ENCODE measurements at places on chromosomes 11 and 22.

DNA sequence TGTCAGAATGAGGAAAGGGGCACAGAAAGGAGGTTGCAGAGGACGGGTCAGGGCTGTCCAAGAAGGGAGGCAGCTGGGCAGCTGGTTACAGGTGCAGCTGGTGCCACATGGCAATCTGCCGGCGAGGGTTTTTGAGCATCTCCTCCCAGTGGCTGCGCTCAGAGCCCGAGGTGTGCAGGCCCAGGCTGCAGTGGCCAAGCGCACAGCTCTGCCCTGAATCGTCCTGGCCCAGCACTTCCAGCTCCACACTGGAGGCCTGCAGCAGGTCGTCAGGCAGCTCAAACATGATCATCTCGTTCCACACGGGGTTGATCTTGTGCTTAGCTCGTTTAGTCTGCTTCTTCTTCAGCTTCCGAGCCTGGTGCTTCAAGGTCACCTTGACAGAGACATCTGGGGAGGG lies 42.2 kb downstream of the SYT13 start:
- DNase-seq = no peak

- DNase-seq = no peak
Observed at GRCh38 chr11:30326906-30327305, 4.0 kb downstream of the ARL14EP start.

DNA sequence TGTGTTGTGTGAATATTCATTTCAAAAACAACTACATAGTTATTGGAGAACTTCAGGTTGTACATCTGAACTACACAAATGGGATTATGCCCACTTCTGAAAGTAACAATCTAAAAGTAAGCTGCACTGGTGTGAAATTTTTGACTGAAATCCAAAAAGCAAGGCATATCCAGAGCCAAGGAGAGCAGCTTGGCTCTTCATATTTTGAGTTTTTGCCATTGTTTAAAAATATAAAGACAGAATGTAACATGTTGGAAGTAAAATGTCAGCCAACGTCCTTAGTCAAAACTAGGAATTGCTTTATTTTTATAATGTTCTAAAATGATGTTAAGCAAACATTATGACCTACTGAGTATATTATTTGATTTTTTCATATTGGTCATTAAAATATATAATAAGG lies 45.8 kb upstream of the NOX4 start:
- no peak for DNase-seq

DNA sequence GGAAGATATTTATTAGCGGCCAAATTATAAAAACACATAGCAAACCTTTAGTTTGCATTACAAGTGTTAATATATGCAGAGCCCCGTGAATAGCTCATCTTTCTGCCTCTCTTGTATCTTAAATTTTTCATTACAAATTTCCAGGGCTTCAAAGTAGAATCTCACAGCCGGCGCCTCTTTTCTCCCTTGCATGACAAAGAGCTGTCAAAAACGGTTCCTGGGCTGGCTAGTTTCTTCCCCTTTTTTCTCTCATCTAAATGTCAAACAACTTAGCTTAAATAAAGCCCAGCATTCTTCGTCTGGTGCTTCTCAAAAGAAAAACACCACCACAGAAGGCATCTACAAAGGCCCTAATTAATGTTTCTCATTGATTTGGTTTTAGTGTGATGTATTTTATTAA lies 253.0 kb downstream of the INSC start:
- DNase-seq = no peak

DNA sequence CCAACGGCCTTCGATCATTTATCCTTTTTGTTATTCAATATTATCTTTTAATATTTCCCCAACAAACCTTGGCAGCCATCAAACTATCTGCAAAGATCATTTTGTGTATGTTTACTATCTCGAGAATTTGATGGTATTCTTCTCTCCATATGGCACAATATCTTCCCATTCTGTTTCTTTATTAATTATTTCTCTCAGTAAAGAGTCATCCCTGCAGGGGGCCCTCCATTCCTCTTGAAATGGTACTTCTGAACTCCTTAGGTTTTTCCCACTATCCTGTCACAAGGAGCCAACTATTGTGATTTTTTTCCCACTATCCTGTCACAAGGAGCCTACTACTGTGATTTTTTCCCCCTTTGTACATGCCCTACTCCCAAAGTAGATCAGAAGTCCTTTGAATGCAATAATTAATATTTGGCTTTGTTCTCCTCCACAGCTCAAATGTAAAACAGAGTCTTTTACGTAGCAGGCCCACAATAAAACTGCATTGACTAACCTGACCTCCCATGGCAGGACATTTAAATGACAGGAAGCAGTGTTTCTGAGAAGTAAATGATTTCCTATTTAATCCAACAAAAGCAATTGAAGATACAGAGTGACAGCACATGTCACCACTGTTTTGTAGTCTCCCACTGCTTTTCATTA lies 43.3 kb downstream of the PDGFD start:
- no peak for DNase-seq

Measured in COLO829 (cell line).